Activated CD8-positive, alpha-beta memory T cell treated with anti-CD3 and anti-CD28 coated beads for 4 hours (primary cell): ENCODE measurements at places on chromosomes 5 and 9.

GRCh38 chr5:143614831-143615230 is 197.1 kb upstream of the HMHB1 start:
- DNase-seq: no peak

DNA sequence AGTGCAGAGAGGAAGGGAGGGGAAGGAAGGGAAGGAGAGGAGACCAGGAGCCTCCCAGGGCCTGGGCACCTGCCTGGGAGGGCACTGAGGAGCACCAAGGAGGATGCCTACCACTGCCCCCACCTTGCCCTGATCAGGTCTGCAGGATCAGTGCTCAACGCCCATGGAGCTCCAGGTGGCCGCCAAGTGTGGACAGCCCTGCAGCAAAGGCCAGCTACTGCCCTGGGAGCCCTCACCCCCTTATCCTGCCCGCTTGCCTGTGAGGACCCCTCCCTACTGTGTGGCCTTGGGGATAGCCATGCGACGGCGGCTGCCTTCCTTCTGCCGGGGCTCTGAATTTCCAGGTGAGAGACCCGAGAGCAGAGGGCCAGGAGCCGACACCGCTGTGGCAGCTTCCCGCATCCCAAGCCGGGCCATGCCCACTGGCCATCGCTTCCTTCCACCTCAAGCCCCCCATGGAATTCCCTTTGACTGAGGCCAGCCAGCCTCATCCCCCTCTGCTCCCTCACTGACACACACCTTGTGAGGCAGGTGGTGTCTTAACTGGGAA is 12.4 kb downstream of the ADAMTS2 start:
- DNase-seq: no peak

- no peak for DNase-seq
These were observed 34.3 kb downstream of the MTMR12 start for GRCh38 chr5:32278406-32278805.

DNA sequence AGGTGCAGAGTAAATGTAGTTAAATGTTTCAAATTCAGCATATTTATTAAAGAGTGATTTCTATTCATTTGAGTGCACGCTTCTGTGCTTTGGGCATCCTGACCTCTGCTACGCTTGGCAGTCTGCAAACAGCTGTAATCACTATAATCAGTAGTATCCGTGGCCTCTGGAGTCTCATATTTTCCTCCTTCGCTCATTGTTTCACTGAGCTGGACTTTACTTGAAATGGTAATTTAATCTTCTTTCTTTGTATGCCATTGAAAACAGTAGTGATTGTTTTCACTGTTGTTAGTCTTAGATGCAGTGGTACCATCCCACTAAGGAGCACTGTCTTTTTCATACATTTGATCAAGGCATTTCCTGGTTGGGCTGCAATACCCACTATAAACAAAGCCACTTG is 43.5 kb upstream of the CAVIN4 start:
- no peak for DNase-seq

GRCh38 chr5:156036640-156037039 is 290.3 kb upstream of the SGCD start:
- DNase-seq: no peak

DNA sequence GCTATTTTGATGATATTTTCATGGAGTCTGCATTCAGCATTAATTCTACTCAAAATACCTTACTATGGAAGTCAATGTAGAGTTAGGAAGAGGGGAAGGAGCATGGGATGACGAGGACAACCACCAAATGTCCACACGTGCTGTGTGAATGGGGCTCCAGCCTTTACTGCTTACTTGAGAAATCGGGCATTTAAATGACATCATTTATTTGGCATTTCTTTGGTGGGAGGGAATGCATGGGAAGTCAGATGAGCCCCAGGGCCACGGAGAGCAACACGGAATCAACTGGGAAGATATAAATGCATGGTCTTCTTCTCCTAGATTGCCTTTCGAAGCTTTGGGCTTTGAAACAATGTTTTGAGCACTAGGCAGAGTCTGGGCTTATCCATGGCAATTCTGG is 458.5 kb upstream of the KLF4 start:
- no peak for DNase-seq

GRCh38 chr9:136757328-136757727 is 715 bp downstream of the LCN8 start:
- DNase-seq: no peak
